ENCODE measurements at places on chromosomes 12 and 14.

GRCh38 chr14:100761481-100761880 lies 34.8 kb downstream of the DLK1 start:
- no peak for DNase-seq

- no peak for DNase-seq
Measured at GRCh38 chr12:96237035-96237434, 42.9 kb downstream of the ELK3 start.

GRCh38 chr14:97458661-97459579 lies 661.7 kb downstream of the VRK1 start:
- peak; percentile 87 for DNase-seq

GRCh38 chr14:102297436-102298170 lies 7.4 kb downstream of the MOK start:
- DNase-seq, result no peak

DNA sequence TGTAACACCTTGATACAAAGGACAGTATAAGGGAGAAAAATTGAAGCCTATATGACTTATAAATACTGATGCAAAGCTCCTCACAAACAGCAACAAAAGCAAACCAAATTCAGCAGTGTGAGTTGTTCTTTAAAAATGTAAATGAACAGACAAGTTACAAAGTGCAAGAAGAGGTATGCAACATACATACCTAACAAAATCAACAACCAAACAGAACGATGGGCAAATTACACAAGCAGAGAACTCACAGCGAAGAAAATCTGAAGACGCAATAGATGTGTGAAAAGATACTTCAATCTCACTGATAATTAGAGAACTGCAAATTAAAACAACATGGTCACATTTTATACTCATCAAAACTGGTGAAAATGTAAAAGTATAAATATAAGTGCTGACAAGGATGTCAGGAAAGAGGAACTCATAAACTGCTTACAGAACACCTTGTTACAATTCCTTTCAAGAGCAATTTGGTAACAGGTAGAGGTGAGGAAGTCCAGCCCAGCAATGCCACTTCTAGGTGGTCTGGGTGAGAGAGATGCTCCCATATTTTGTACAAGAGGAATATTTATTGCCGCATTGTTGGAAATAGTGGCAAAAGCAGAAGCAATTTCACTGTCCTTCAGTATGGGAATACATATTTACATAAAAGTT lies 47.3 kb downstream of the CORO1C start:
- no peak for DNase-seq

DNA sequence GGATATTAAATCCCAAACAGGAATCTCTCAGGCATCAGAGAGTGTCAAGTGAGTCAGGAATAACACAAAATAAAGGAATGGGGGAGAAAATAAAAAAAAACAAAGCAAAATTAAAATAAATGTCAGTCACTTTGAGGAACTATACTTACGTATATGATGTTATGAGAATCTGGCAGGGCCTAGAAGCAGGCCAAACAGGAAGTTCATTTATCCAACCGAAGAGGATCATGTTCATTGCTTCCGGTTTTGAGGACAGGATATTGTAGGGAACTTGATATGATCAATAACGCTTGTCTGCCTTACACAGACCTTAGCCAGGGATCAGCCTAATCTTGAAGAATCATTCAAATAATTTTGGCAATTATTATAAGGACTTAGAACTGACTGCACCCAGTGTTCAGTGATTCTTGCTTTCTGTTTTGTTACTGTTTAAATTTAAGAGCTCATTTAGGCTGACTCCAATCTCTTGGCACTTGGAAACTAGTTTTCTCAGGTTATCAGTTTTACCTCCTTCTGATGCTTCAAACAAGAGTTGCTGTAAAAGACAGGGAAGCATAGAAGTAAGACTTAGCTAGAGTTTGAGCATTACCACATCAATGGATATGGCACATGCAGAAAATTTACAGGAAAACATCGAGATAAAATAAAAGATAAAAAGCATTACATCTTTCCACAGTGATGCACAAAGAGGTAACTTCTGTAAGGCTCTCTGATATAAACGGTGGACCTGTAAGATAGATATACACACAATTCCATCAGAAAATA lies 53.4 kb downstream of the ZFC3H1 start:
- no peak for DNase-seq

DNA sequence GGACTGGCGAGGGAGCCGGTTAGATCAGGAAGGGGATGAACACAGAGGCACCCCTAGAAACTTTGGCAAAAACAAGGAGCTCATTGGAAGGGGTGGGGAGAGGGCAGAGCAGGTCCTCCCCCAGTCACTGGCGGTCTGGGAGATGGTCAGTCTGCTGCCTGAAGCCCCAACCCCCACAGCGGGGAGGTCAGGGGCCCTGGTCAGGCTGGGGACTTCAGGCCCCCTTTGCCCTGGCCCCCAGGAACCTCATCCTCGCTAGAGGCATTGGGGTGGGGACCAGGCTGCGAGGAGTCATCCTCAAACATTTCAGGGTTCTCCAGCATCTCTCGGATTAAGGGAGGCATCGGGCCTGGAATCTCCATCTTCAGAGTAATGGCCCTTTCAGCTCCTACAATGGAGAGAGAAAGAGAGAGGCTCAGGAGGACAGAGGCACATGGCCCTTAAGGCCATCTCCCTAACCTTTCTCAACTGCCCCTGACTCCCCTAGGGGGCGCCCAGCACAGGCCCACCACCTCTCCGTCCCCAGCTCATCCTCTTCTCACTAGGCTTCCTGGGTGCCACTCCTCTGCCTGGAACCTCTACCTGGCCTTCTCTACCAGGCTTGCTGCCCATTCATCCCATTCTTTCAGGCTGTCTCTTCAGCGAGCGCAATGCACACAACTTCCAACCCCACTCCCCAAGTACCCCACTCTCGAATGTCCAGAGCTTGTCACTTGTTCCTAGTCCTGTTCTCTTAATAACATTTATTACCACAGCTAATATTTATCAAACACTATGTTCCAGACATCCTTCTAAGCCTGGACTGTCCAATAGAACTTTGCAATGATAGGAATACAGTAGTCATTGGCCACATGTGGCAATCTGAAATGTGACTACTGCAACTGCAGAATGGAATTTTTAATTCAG lies 4.7 kb upstream of the ITGB7 start:
- no peak for DNase-seq

GRCh38 chr12:100833282-100833681 lies 38.7 kb downstream of the ANO4 start:
- DNase-seq, result no peak

DNA sequence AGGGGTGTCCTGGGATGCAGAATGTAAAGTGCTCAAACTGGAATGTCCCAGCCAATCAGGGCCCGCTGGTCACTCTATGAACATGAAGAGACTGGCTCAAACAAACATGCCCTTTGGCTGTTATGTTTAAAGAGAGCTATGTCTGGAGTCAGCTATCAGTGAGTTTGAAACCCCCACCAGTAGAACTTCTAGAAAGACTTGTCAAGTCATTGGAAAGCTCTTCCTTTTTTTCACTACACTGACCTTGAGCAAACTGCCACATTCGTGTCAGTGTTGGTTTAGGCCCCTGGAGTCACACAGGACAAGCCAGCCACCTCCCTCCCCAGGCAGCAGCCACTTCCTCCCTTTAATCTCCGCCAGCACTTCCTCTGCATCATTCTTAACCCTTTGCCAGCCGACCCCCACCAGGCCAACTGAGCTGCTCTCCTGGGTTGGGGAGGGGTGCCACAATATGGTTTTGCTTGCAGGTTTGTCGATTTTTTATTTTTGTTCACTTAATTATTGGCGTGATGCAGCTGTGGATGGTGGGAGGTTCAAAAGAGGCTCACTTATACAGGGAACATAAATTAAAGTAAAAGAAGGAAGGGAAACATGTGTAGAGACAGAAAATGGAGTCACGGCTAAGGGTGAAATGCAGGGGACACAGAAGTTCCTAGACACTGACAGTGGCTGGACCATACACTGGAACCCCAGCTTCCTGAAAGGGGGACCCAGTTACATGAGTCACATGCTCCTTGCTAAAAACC lies 25.3 kb downstream of the CMKLR1 start:
- DNase-seq, result no peak

- DNase-seq, result no peak
Measured at GRCh38 chr14:24920265-24921075, 129.5 kb downstream of the STXBP6 start.

DNA sequence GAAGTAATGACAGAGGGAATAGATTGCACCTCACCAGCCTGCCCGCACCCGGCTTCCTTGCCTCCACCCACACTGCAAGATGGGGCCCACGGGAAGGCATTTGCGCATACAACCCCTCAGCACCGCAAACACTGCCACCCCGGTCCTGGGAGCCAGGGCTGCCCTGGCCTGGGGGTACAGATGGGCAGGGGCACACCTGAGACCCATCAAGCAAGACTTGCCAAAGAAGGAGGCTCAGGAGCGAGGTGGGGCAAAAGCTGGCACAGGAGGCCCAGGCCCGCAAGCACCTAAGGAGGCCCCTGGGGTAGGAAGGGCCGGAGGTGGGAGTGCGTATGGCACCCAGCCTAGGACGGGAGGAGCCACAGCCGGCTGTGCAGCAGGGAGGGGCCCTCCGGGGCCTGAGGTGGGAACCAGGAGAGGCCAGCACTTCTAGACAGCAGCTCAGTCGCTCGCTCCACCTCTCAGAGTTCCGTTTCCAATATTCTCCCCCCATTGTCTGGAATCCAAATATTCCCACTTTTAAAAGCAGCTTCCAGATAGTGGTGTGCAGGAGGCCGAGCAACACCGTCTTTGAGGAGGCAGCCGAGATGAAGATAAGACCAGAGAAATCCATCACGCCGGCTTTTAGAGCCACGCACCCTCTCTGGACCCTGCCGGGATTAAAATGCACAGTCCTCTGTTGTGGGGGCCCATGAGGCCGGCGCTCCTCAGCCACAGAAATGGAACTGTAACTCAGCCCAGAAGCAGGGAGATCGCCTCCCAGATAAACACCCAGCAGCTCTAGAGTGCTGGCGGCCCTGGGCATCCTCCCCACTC lies 12.2 kb upstream of the C14orf180 start:
- DNase-seq, result no peak

DNA sequence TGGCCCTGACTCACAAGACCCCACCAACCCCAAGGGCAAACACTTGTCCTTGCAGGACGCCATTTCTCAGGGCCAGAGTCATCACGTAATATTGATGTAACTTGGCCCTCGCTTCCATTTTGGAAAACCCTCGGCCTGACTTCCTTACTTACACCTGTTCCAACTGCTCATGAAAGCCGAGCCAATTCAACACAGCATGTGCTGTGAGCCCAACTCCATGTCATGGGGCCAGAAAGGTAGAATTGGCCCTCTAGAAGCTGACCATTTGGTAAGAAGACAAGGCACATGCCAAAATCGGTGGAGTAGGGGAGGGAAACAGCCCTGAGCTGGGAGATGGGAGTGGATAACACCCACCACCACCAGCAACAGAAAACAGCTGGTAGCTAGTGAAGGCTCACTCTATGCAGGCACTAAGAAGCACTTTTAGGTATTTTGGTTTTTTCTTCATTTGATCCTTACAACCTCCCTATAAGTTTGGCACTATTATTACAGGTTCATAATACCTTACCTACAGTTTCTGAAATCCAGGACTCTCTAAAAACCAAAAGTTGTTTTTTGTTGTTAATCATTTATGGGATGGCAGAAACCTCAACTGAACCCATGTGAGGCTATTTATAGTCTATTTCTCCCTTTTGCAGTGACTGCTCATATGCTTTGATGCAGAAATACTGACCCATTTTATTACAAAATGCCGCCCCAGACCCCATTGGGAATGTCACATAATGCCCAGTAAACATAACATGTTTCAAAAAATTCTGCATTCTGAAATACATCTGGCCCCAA lies 6.5 kb downstream of the TTC7B start:
- no peak for DNase-seq

- no peak for DNase-seq
Measured at GRCh38 chr12:30610718-30611117, 85.0 kb downstream of the IPO8 start.

- DNase-seq, result no peak
Measured at GRCh38 chr12:85603556-85603955, 232.7 kb downstream of the RASSF9 start.

GRCh38 chr12:33247625-33248024 lies 192.0 kb downstream of the SYT10 start:
- DNase-seq, result no peak

DNA sequence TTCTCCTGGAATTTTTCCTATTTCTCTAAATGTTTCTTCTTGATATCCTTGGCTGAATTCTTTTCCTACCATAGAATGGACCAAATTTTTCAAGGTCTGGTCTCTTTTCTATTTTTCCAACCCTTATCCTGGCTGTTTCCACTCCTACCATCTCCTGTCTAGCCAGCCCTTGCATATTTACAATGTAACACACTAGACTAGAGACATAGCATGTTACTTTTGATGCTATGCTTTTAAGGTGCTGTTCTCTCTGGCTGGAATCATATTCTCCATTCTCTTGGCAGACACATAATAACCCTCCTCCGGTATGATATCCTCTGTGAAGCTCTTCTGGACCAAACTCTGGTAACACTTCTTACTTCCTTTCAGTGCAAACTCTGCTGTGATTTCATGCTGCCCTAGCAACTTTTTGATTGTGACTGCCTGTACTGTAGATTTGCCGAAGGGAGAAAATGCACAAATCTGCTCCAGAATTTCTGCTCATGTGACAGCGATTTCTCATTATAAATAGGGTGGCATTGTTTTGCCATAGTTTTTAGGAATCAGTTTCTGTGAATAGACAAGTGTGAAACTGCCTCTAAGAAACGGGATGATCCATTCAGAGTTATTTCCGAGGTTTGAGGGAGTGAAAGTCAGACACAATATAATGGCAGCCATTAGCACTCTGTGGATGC lies 284.4 kb downstream of the MDGA2 start:
- no peak for DNase-seq

DNA sequence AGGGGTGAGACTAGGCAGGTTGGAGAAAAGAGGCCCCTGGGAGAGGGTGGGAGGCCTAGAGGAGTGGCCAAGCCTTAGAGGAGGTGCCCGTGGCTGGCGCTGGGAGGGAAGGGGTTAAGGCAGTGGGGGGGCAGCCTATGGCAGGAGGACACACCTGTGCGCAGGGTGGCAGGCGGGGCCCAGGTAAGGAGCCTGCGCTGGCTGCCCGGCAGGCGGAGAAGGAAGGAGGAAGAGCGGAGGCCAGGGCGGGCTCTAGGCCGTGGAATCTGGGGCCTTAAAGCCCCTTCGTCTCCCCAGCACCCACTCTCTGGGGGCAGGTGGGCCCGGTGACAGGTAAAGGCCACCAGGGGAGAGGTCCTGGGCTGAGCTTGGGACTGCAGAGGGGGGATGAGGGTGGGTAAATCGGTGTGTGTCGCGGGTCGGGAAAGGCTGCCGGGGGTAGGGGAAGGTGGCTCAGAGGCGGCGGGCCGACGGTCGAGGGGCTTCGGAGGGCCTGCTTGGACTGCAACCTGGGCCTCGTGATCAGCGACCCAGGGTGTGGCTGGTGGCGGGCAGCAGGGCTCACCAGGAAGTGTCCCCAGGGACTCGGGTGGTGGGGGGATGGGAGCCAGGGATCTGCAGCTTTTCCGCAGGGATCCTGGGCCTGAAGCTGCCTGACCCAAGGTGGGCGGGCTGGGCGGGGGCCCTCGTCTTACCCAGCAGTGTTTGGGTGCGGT lies 7.3 kb downstream of the PHB2 start:
- DNase-seq, result no peak

DNA sequence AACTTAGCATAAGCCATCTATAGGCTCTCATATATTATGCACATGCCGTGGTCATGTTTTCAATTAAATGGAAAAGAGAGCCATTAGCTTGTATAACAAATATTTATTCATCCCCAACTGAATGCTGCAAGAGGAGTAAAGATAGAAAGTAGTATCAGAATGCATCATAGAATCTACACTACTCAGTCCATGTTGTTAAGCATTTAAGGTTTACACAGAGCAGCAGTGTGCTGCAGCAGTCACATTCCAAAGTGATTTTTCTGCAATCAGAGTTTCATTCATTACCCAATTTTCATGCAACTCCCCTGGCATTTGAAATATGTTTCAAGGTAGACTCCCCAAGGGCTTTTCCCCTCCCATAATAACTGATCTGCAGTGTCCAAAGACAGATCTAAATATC lies 82.2 kb upstream of the LMO3 start:
- DNase-seq, result no peak
